Body of pancreas (tissue), 4 donors: ENCODE measurements at places on chromosomes 1 and 21. TPM values are rescaled to one million over a fixed set of nuclear protein-coding genes. Genes with fewer than 3 reads are reported as not detected.

DNA sequence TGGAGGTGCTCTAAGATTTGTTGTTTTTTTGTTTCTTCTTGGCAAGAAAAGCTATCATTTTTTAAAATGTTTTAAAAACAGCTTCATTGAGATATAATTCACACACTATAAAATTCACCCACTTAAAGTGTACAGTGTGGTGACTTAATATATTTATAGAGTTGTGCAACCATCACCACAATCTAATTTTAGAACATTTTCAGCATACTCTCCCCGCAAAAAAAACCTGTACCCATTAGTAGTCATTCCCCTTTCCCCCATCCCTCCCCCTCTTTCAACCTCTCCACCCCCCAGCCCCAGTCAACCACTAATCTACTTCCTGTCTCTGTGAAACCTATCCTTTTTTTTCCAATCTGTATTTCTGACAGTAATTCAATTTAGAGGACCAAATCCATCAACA lies 30.6 kb downstream of the ZC3H11B start:
- DNase-seq: no peak

GRCh38 chr1:76939050-76939816 lies 72.0 kb downstream of the ST6GALNAC5 start:
- DNase-seq: no peak

DNA sequence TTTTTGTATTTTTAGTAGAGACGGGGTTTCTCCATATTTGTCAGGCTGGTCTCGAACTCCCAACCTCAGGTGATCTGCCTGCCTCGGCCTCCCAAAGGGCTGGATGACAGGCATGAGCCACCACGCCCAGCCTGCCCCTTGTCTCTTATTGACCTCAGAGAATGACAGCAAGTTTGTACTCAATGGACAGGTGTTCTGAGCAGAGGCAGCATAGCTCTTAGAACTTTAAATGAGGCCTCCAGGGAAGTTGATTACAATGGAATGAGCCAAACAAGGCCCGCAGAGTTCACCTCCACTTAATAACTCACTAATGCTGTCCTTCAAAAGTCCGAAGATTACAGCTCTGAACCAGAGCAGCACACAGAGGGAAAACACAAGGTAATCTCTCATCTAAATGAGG lies 10.9 kb downstream of the TMPRSS2 start:
- no peak for DNase-seq

DNA sequence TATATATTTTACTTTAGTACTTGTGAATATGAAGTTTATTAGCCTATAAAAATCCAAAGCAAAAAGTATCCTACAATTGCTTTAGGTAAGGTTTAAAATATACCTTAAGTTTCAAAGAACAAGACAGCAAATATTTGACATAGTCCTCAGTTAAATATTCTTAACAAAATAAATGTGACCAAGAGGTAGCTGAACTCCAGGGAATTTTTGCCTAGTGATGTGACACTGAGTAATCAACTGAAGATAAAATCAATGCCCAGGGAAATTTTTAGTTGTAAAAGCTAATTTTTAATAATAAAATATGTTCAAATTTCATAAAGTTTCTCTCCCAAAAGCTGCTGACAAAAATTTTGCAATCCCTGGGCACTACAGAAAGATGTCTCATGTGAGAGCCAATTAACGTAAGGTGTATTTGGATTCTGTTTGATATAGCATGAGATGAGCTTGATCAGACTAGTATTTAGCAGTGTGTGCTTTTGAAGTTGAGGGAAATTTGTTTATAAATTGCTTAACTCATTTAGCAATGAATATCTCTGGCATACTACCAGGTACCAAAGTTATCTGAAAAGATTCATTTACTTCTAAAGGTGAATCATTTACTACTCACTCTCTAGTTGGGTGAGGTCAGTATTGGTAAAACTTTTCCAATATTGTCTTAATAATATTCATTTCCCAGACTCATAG lies 80.2 kb upstream of the PALMD start:
- no peak for DNase-seq

The TMEM200B gene
- 2.6 TPM for total RNA-seq

The SLC1A7 gene
- total RNA-seq: not detected

GRCh38 chr1:59438058-59438560 lies 141.2 kb downstream of the FGGY start:
- no peak for DNase-seq

The INAVA gene
- 22.1 TPM for total RNA-seq

The DLGAP3 gene
- 0.52 TPM for total RNA-seq

GRCh38 chr1:202702088-202702487 lies 8.2 kb downstream of the SYT2 start:
- DNase-seq: no peak

The C1QTNF12 gene
- total RNA-seq: not detected

- no peak for DNase-seq
These were observed 393.1 kb downstream of the BRINP3 start for GRCh38 chr1:190084552-190084951.

The PAPPA2 gene
- total RNA-seq: under 0.01 TPM

DNA sequence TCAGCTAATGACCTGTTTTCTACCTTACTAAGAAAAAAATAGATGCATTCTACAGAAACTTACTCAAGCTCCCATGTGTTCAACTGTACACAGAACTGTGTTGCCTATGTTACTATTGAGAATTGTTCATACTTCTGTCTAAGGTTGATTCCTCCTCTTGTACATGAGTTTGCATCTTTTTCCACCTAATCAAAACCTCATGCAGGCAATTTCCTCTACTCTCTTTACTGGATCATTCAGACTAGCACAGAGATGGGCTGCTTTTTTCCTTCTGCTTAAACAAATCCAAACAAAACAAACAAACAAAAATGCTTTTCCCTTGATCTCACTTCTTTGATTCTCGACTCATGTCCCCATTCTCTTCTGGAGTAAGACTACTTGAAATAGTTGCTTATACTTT lies 58.8 kb upstream of the PTGFR start:
- no peak for DNase-seq

DNA sequence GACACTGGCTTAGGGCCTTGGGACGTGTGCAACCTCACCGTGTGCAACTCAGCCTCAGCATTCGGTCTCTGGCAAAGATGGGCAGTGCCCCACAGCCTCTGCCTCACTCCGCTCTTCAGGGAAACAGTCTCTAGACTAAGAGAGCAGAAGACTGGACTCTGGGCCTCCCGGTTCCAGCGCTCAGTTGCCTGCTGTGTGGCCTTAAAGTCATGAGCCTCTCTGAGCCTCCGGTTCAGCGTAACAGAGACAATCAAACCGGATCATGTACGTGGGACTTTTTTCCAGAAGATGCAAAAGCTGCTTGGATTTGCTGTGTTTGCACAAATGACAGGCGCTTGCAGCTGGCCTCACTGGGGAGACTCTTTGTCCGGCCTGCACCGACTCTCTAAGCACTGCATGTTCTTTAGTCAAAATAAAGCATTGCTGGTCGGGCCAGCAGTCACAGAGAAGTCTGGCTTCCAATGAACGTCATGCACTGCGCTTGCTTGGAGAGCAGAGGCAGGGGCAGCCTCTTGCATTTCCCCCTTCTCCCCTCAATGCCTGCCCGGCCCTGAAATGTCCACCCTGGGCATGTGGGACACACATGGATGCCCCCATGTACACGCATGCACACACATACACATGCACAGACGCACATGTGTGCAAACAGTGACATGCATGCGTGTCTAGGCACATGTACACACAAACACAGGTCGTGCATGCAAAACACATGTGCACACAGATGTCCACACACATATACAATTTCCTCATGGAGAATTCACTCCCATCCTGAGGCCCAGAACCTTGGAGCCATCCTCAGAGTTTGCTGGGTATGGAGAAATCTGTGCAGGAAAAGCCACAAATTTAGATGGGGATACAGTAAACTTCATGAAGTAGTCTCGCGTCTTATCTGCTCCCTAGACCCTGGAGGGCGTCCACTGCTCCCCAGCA lies 152.4 kb downstream of the PRDM16 start:
- DNase-seq: no peak

DNA sequence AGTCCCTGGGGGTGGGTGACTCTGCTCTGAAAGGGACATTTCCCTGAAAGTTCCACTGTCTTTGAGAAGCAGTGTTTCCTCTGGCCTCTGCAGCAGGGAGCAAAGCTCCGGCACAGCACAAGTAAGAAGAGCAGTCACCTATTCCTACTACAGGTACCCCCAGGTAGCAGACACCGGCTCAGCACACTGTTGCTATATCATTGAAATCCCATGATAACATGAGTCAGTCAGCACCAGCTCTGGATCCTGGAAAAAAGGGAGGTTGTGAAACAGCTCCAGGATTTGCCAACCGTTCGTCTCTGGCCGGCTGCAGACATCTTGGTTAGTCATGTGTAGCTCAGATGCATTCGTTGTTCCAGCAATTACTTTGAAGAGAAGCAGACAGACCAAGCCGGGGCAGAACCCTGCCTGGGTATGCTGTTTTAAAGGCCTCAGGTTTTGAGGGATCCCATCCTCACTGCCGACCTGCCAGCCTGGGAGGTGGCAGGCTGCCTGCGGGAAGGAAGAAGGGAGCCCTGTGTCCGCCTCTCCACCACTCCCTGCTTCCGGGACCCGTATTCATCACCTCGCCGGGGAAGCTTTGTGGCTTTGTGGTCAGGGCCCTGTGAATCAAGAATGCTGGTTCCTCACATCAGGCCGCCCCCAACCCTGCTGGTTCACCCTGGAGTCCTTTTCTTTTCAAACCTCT lies 139.2 kb downstream of the CLIC6 start:
- peak; percentile 38 for DNase-seq

DNA sequence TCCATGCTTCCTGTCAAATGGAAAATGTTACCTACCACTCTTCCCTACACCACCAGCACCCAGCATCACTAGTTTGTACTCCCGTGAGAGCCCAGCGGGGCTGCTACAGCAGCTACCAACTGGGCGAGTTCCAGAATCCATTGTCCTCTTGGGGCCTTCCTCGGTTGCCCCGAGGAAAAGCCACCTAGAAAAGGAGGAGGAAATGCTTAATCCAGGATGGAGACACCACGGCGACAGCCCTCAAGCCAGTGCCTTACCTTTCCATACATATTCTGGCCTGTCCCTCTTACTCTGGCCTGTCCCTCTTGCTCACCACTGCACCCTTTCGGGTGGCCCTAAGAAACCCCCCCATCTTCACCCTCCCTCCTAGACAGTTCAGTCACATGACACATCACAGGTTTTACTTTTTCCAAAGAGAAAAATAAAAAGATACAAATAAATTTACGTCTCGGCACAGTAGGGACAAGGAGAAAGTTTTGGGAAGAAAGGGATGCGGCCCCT lies 478 bp downstream of the RIT1 start:
- DNase-seq: peak; percentile 17

DNA sequence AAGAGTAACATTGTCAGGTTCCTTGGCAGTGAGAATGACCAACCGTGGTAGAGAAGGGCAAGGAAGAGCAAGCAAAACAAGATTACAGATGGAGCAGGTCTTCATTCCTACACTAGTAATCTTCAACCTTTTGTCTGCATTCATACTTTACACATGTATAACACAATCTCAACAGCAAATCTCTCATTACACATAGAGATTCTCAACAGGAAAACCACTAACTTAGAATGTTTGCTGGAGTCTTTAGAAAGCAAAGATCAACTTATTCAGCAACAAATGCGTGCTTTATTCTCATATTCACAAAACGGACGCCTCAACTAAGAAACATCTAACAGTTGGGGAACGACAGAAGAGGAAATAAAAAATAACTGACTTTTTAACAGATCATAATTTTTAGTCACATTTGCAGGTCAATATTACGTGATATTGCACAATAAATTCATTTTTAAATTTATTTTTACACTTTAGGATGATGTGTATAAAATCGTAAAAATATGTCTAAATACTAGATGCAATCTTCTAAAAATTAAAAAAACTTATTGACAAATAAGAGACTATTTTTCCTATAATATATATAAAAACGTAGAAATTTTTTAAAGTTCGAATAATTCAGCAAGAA lies 82.9 kb downstream of the ARID4B start:
- no peak for DNase-seq

The BCAN gene
- not detected for total RNA-seq

GRCh38 chr1:9867408-9868243 lies 42.4 kb downstream of the CTNNBIP1 start:
- peak; percentile 78 for DNase-seq

GRCh38 chr21:41834252-41834925 lies 44.8 kb downstream of the PRDM15 start:
- no peak for DNase-seq

- DNase-seq: no peak
These were observed 9.6 kb downstream of the RAB25 start for GRCh38 chr1:156070548-156070947.

GRCh38 chr1:181503171-181503810 lies 20.0 kb downstream of the CACNA1E start:
- no peak for DNase-seq

The CD48 gene
- 2.3 TPM for total RNA-seq

DNA sequence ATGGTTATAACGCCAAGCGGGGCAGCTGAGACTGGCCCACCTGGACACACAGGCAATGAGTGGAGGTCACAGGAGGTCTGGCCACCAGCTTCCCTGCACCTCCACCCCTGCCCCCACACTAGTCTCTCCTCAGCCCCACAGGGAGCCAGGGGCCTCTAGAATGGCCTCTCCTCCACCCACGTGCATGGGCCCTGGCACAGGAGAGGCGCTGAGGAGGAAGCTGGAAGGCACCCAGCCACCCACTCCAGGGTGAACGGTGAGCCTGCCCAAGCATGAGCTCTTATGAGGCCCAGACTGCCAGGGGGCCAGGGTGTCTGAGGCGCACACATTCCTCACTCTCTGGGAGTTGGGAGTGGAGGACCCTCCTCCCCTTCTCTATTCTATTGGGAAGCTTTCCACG lies 22.2 kb downstream of the LRP8 start:
- DNase-seq: no peak

The CFAP57 gene
- total RNA-seq: 0.26 TPM

The ATP1A4 gene
- total RNA-seq: not detected

The C1orf141 gene
- total RNA-seq: not detected

The WNT4 gene
- total RNA-seq: 0.52 TPM

The KCNK1 gene
- 6.3 TPM for total RNA-seq

The PTGER3 gene
- total RNA-seq: 15.0 TPM
